ENCODE measurements at places on chromosomes 3 and 15.

- no peaks in the 10 kb centered on the region for H3K36me3 ChIP-seq
- no peak for DNase-seq
- no peak overlapping the region for H3K27ac ChIP-seq
- peaks cover 4% of the 10 kb centered on the region for H3K4me1 ChIP-seq
These were observed 13.2 kb upstream of the TRANK1 start for GRCh38 chr3:36957862-36958686.

DNA sequence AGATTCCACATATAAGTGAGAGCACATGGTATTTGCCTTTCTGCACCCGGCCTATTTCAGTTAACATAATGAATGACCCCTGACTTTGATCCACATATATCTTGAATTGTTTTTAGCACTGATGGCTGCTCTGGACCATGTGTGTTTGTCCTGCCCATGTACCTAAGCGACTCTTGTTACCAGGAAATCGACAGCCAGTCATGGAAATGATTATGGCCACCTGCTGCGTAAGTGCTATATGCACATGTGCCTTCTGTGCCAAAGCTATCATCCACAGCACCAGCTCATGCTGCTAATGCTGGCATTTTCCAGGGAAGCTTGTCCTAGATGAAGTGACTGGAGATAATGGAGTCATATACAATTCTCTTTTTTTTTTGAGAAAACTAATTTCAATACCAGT is 103.7 kb downstream of the PEX5L start:
- no peaks in the 10 kb centered on the region for H3K27me3 ChIP-seq
- H3K4me3 ChIP-seq: no peak overlapping the region
- H3K27ac ChIP-seq: no peak overlapping the region
- no peaks in the 10 kb centered on the region for H3K36me3 ChIP-seq

GRCh38 chr3:188113756-188114155 is 40.2 kb upstream of the LPP start:
- H3K27ac ChIP-seq: no peak overlapping the region
- no peaks in the 10 kb centered on the region for H3K27me3 ChIP-seq
- DNase-seq: no peak

DNA sequence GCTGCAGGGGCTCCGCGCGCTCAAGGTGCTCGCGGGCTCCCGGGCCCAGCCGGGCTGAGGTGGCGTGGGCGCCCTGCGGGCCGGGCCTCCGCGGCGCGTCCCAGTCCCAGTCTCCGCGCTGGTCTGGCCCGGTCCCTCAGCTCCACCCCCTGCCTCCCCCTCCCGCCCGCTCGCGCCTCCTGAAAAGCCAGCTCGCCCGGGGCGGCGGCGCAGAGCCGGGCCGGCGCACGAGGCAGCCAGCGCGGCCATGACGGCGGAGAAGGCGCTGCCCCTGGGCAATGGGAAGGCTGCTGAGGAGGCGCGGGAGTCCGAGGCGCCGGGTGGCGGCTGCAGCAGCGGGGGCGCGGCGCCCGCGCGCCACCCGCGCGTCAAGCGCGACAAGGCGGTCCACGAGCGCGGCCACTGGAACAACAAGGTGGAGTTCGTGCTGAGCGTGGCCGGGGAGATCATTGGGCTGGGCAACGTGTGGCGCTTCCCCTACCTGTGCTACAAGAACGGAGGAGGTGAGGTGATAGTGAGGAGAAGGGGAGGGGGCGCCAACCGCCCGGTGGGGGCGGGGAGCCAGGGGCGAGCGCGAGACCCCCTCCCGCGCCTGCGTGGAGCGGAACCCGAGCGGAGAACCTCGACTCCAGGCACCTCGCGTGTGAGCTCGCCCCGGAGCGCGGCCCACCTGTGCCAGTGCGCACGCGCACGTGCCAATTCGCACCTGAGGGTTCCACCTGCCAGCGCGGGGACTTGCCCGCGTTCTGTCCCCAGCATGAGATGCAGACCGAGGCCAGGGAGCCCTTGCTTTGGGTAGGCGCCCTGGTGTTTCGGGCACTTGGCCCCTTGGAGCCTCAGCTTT is at the start of gene SLC6A11:
Gene SLC6A11, plus strand, starts transcription at position 210 of the 844 bp plus-strand sequence. Its CDS starts 38 bp downstream, at position 248.
- no peak within 1 kb of the TSS for H3K27ac ChIP-seq
- peaks cover 28% of the 10 kb centered on the region for H3K27me3 ChIP-seq
- peak; percentile 22 for DNase-seq
- no peaks in the 10 kb centered on the region for H3K36me3 ChIP-seq

- H3K27me3 ChIP-seq: no peaks in the 10 kb centered on the region
- H3K36me3 ChIP-seq: no peaks in the 10 kb centered on the region
- DNase-seq: no peak
- no peaks in the 10 kb centered on the region for H3K4me1 ChIP-seq
- H3K27ac ChIP-seq: no peak overlapping the region
These were observed 24.4 kb upstream of the ATP2B2 start for GRCh38 chr3:10529809-10530208.

DNA sequence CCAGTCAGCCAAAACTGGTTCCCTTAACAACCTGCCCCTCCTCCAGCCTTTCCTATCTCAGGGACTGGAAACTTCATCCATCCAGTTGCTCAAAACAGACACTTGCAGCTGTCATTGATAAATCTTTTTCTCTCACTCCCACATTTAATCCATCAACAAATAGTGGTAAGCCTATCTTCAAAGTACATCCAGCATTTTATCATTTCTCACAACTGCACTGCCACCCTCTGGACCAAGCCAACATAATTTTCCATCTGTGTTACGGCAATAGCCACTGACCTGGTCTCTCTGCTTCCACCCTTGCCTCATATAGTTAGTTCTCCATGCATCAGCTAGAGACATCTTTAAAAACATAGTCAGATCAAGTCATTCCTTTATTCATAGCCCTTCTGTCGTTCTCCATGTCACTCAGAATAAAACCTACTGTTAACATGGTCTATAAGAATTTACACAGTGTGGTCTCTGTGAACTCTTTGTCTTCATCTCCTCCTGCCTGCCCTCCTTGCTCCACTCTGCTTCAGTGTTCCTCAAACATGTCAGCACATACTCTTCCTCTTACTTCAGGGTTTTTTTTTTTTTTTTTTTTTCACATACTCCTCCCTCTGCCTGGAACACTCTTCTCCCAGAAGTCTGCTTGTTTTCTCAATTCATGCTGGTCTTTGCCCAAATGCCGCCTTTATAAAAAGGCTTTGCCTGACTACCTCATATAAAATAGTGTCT is 102.5 kb upstream of the COL6A5 start:
- H3K27ac ChIP-seq: no peak overlapping the region
- H3K4me1 ChIP-seq: no peaks in the 10 kb centered on the region
- H3K36me3 ChIP-seq: no peaks in the 10 kb centered on the region

- peak overlapping the region; percentile 67 for H3K27ac ChIP-seq
- H3K27me3 ChIP-seq: no peaks in the 10 kb centered on the region
- DNase-seq: peak; percentile 23
- H3K36me3 ChIP-seq: no peaks in the 10 kb centered on the region
- H3K4me1 ChIP-seq: peaks cover 23% of the 10 kb centered on the region
- H3K4me3 ChIP-seq: peak overlapping the region; percentile 47
These were observed 14.5 kb upstream of the IL16 start for GRCh38 chr15:81182031-81182755.

DNA sequence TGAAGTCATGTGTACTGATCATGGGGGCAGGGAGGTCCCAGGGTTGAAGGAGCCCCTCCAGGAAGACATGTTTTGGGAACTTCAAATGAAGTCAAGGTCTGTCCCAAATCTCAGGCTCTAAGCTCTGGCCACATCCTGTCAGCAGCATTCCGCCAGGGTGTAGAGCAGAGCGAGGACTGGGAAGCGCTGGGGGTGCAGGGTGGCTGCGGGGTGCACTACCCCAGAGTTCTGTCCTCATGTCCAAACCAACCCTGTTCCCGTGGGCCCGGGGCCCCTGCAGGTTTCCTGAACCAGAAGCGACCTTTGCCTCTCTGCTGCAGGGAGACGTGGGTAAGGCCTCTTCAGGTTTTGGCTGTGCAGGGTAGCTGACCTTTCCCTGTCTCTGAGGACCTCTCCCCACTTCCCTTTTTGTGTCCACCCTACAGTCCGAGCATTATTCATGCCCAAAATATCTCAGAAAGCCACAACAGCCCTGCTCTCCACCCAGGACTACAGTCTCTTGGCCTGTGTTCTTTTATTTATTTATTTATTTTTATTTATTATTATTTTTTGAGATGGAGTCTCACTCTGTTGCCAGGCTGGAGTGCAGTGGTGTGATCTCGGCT is 26.6 kb upstream of the FLNB start:
- H3K36me3 ChIP-seq: no peaks in the 10 kb centered on the region
- no peak for DNase-seq
- peaks cover 15% of the 10 kb centered on the region for H3K4me1 ChIP-seq
- no peaks in the 10 kb centered on the region for H3K27me3 ChIP-seq
- H3K27ac ChIP-seq: no peak overlapping the region

GRCh38 chr15:90879730-90880366 is 4.5 kb upstream of the FES start:
- H3K27me3 ChIP-seq: no peaks in the 10 kb centered on the region
- H3K27ac ChIP-seq: no peak overlapping the region
- no peak for DNase-seq
- H3K4me3 ChIP-seq: no peak overlapping the region
- H3K4me1 ChIP-seq: peaks cover 35% of the 10 kb centered on the region
- peaks cover 74% of the 10 kb centered on the region for H3K36me3 ChIP-seq
